ENCODE measurements at places on chromosomes 5 and 9.

GRCh38 chr5:174724484-174725260, at the start of gene MSX2:
Gene MSX2, plus strand, starts transcription at chr5:174724582. Its CDS starts 78 bp downstream, at chr5:174724660.
- DNase-seq, result no peak

DNA sequence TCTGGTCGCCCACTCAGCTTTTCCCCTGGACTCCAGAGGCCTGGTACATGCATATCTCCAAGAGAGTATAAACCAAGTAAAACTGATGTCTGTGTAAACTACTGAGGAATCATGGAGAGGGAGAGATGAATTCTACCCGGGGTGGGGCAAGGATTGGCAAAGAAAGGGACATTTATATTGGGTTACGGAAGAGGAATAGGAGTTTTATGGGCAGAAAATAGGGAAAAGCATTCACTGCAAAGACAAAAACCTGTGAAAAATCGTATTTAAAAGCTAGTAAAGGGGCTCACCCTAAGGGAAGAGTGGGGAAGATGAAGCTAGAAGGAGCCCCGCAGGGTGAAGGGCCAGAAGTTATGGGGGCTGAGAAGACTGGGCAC, 248.0 kb upstream of the KLF4 start:
- DNase-seq, result no peak

DNA sequence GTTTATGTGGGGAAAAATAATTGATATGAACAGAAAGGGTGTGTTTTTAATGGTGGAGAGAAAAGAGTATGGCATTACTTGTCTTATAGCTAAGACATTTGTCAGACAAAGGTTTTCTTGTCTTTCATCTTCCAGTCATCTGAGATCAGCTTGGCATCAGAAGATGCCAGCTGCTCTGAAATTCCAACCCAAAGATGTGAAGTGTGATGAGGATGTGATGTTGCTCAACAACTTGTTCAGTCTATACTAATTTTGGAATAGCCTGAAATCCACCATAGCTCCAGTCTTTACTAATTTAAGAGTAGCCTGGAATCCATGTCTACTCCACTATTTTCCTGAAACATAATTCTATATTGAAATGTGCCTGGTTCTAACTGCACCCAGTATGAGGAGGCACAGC, 182.3 kb downstream of the CFAP90 start:
- no peak for DNase-seq

- DNase-seq, result no peak
Observed at GRCh38 chr5:59694411-59694810, 199.1 kb downstream of the PDE4D start.

DNA sequence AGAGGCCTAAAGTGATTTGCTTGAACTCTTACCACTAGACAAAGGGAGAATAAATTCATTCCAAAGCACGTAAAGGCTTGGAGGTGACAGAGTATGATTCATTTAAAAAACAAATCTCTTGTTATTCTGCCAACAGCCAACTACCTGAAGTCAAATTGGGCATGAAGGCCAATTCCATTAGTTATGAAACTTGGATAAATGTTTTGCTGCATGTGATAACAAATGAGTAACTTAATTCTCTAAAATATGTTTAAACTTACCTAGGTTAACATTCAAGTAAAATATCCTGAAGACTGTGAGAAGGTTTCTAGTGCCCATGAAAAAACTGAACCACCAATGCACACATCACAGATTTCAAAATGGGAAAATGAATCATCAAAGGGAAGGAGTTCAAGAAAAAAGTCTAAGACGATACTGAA, 120.1 kb upstream of the TSLP start:
- no peak for DNase-seq

- no peak for DNase-seq
Observed at GRCh38 chr5:5475975-5476374, 53.5 kb downstream of the ICE1 start.

DNA sequence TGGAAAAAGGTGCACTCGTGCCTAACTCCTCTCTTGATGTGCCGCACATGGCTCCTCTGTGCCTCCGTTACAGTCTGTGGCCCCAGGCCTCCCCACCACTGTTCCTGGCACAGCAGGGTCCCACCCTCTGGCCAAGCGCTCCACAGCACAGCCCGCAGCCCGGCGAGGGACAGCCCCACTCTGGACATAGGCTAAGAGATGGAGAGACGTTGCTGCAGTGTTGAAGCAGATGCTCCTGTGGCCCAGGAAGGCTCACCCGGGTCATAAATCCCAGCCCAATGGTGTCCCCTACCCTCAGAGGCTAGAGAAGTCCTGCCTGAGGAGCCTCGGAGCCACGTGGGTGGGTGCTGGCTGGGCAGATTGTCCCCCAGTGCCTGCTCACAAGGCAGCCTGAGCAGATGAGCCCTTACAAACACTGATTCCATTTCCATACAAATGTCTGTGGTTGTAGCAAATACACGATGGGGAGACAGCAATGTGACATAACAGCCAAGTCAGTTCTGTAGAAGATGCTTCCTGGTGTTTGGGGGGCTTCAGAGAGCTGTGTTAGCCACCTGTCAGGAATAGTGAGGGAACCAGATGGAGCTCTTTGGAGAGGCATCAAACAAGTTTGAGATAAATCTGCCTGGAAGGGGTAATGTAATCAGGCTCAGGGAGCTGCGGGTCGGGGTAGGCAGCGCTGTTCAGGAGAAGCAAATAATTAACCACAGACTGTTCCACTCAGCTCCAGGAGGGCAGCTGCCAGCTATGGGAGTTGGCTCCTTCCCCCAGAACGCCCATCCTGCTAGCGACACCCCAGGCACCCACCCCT, 41.7 kb downstream of the C5orf15 start:
- no peak for DNase-seq

- DNase-seq, result no peak
Observed at GRCh38 chr5:132640613-132641012, 17.4 kb upstream of the IL13 start.
